Stimulated activated CD4-positive, alpha-beta T cell treated with anti-CD3 and anti-CD28 coated beads, Interleukin-12 subunit alpha, Interleukin-12 subunit beta, amount 100 ng/mL, for 4 hours (primary cell): ENCODE measurements at places on chromosomes 11 and 22.
A peak's percentile ranks its signal among the peaks of the same experiment; 100 is the strongest.

DNA sequence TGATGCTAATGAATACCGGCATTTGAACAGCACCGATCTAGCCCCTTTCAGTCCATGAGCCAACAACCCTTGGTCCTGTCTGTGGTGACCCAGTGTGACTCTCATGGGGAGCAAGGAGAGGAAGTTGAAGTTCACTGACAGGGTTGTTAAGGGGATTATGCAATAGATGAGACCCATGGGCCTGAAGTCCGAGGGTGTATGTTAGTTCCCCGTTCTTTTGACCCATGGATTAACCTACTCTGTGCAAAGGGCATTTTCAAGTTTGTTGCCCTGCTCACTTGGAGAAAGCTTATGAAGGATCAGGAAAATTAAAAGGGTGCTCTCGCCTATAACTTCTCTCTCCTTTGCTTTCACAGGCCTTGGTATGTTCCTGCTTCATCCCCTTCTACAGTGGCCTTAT is 4.9 kb downstream of the PNPLA3 start:
- no peak for DNase-seq

DNA sequence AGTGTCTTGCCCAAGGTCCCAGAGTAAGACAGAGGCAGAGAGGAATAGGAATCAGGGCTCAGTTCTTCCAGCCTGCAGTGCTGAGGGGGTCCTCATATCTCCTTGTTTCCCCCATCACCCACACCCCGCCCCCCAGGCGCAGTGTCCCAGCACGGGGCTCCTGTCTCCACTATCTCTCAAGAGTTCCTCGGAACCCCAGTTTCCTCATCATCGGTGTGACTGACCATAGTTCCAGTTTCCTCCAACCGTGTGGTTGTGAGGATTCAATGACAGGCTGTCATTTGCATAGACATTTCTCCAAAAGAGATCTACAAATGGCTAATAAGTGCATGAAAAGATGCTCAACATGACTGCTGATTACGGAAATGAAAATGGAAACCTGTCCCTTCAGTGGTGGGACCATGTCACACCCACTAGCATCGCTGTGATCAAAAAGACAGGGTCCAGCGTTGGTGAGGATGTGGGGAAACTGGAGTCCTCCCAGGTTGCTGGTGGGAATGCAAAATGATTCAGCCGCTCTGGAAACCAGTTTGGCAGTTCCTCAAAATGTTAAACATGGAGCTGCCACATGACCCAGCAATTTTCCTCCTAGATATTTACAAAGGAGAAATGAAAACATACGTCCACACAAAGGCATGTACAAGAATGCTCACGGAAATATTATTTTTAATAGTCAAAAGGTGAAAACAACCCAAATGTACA is 31.8 kb upstream of the PDGFB start:
- no peak for DNase-seq

DNA sequence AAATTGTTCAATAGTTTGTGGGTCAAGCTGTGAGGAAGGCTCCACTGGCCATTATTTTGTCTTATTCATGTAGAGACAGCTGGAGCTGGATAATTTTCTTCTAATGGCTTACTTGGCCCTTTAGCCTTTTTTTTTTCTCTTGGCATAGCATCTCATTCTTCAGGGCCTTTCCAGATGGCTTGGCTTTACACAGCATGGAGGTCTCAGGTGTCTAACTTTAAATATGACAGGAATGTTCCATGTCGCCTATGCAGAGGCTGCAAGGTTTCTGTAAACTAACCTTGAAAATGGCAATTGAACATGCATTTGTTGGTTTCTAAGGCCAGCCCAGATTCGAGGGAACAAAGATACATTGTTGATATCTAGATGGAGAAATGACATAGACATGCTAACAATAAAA is 247.9 kb upstream of the CNTN5 start:
- no peak for DNase-seq

GRCh38 chr11:7703740-7704139 is 2.5 kb downstream of the OVCH2 start:
- no peak for DNase-seq

- DNase-seq = peak; percentile 82
Measured at GRCh38 chr11:117946842-117947526, 17.8 kb upstream of the TMPRSS13 start.

DNA sequence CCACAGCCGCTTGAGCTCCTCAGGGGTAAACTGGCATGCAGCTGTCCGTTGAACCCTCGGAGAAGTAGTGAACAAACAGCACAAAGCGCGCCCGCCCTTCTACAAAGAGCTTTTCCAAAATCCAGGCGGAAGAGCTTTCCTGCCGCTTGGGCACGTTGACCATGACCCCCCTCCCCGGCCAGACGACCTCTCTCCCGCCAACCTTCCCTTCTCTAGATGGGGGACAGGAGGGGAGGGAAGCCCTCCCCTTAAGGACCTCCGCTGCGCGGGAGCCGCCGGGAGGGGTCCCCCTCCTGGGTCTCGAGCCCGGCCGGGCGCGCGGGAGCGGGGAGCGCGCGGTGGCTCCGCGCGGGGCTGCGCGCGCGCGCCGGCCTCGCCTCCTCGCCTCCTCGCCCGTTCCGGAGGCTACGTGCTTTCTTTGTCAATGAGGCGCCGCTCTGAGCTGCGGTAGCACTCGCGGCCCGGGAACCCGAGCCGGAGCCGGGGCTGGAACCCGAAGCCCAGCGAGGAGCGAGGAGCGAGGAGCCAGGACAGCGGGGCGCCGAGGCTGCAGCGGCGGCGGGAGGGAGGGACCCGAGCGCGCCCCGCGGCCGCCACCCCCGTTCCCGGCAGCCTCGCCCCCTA is 118.6 kb downstream of the HIPK3 start:
- no peak for DNase-seq

DNA sequence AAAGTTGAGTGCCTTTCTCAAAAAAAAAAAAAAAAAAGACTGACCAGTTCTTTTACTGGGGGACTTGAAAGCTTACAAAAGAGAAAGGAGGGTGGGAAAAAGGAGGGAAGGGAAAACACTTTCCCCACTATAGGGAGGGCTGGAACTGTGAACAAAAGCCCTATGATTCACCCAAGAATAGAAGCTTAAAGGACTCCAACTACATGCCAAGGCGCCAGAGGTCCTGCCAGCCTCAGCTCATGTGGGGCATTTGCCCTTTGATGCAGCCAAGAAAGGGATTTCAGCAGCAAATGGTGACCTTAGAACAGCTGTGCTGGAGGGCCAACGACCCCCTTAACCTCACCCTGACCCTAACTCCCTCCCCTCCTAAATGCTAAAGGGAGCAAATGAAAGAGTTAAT is 160.0 kb downstream of the NTM start:
- DNase-seq = no peak

GRCh38 chr11:14248580-14248981 is 110.4 kb downstream of the RRAS2 start:
- DNase-seq = no peak

GRCh38 chr11:85752890-85753581 is 57.9 kb downstream of the SYTL2 start:
- peak; percentile 61 for DNase-seq

DNA sequence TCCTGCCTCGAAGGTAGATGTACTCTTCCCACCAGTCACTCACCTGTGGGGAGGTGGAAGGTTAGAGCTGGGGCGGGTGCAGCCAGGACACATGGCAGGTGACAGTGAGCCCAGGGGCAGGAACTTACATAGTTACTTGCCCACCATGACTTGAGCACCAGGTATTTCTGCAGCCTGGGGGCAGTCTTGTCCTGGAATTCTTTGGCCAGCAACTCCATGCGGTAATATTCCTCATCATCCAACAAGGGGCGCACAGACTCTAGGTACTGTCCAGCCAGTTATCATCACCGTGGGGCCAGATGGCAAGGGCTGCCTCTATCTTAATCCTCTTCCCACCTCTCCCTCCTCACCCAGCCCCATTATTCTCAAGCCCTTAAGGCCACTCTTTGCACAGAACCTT is 2.2 kb downstream of the CPT1B start:
- no peak for DNase-seq

DNA sequence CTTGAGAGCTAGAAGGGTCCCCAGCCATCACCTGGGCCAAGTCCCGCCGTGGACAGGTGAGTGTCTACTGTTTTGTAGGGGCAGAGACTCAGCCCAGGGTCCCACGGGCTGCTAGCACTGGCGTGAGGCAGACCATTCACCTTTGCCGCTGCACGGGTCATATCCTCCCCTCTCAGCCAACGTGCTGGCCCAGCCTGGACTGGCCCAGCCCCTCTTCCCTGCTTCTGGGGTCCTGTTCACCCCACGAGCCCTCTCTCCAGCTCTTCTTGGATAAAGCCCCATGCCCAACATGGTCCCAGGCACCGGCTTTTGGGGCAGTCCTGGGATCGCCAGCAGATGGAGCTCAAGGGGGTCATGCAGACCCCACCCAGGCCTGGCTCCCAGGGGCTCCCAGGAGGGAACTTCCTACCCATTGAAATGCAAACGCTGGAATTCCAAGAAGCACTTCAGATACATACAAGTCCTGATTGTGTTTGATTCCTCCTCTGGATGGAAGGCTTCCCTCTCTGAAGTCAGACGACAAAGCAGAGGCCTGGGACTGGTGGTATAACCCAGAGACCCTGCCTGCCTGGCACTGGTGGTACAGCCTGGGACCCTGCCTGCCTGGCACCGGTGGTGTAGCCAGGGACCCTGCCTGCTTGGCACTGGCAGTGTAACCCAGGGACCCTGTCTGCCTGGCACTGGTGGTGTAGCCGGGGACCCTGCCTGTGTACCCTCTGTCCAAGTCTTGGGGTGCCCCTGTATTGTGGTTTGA is 8.9 kb upstream of the SEPTIN5 start:
- DNase-seq = no peak

GRCh38 chr11:68839054-68839865 is 2.5 kb downstream of the CPT1A start:
- DNase-seq = peak; percentile 90

DNA sequence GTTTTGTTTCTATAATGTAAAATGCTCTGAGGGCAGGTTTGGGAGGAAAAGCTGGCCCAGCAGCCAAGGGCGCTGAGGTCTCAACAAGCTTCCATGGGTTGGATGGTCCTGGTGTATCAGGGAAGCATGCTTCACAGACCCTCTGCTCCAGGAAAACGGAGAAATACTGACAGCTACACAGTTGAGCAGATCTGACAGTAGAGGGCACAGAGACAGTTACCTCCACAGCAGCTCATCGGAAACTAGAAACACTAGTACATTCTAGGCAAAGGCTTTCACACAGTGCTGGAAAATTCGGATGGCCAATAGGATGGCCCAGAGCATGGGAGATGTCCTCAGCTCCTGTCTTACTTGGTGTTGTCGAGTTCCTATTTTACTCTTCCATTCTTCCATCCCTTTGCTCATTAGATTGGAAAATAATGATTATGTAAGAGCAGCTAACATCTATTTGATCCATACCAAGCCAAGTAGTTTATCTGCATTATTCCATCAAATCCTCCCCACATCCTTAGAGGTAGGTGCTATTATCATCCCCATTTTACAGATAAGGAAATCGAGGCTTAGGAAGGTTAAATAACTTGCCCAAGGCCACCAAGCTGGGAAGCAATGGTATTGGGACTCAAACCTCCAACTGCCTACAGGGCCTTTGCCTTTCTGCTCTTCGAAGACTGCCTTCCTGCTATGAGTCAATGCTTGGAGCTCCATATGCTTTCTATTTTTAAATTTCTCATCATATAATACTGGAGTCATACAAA is 28.3 kb downstream of the LMO2 start:
- no peak for DNase-seq

DNA sequence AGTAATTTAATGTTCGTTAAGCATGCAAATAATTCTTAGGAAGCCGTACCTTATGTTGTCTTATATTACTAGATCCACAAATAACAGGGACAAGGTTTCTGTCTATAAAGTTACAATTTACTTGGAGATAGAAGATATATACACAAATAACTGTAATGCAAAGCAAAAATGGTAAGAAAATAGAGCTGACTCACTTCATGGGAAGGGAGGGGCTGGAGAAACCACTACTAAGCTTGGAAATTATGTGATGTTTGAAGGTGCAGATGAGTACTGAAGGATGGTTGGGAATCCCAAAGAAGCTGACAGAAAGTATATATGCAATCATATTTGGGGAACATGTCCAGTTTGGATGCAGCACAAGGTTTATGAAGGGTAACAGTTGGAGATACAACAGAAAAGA is 4.0 kb downstream of the NPAT start:
- no peak for DNase-seq

DNA sequence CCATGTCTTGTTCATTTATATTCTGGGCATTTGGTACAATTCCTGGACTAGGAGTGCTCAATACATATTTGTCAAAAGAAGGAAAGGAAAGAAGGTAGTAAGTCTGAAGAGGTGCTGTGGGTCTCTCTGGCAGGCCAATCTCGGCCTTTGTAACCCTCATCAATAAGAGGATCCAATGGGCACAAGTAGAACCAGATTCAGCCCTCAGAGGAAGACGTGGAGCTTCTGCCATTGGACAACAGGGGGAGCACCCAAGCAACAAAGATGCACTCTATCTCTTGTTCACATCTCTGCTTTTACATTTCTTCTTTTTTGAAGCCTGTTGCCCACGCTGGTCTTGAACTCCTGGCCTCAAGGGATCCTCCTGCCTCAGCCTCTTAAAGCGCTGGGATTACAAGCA is 2.2 kb upstream of the VPS11 start:
- DNase-seq = no peak

GRCh38 chr11:111378861-111379601 is at the start of gene POU2AF1:
POU2AF1 (minus strand) TSS chr11:111379275; CDS start chr11:111379177, 98 bp downstream.
- peak; percentile 64 for DNase-seq

DNA sequence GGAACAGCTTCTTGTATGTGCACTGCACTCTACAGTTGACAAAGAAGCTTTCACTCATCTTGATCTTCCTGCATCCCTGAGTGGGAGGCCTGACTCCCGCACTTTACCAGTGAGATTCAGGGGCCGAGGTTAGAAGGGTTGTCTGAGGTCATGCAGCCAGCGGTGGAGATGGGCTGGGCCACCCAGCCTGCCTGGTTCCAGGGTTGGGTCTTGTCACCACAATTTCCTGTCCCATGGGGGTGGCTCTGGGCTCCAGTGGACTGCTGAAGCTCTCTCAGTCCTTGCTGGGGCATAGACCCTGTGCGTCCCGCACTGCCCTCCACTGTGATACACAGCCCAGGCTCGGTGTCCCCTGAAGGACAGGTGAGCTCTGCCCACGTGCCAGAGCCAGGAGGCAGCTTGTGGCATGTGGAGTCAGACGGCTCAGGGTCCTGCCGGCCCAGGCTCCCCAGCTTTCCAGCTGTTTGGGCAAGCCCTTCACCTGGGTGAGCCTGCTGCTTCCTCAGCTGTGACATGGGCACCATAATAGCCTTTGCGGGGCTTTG is 6.9 kb upstream of the MYO7A start:
- no peak for DNase-seq

DNA sequence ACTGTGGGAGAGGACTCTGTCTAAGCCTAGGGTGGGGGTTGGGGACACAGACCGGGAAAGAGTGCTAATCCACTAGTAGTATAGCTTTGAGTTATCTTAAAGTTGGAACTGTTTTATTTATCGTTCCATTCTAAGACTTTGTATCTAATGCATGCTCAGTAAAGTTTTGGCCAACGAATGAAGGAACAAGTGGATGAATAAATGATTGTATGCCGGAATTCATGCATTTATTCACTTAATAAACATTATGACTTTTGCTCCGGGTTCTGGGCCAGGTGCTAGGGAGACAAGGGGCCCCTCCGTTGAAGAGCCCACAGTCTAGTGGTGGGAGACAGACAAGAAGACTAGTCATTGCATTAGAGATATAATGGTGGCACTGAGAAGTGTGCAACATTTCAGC is 645 bp downstream of the RNF121 start:
- no peak for DNase-seq
